Stimulated activated CD8-positive, alpha-beta memory T cell treated with anti-CD3 and anti-CD28 coated beads, Interleukin-7, amount 100 ng/mL, for 1 hour (primary cell): ENCODE measurements at places on chromosomes 4 and X.

DNA sequence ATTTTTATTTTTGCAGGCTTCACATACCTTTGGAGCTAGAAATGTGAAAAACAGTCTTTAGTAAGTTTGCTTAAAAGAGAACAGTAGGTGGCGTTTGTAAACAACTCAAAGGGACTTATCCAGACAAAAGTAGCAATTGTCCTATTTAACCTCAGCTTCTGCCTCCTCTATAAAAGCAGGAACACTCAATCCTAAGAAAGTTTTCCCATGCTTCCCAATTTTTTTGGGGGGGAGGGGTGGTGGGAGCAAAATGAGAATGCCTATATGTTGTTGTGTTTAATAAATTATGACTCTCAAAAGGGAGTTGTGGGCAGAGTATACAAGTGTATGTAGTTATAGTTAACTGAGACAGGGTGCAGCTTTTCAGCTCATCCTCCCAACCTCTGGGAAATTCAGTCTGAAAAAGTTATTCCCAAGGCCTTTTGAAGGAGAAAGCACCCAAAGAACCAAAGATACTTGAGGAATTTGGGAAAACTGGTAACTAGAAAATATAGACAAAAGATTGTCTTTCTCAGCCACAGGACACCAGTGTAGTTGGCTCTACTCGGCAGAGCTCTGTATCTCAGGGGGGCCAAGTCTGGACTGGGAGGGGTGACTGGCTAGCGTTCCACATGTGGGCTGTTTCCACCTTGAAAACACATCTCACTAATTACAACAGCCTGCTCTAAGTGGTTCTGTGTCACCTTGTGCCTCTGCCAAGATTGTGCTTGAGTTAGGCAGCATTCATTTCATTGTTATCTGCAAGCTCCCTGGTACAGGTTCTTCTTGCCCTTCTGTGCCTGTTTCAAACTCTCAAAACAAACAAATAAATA, 2.8 kb downstream of the SFRP2 start:
- no peak for DNase-seq

- no peak for DNase-seq
Measured at GRCh38 chr4:33882246-33882990, 2361.9 kb downstream of the ARAP2 start.

DNA sequence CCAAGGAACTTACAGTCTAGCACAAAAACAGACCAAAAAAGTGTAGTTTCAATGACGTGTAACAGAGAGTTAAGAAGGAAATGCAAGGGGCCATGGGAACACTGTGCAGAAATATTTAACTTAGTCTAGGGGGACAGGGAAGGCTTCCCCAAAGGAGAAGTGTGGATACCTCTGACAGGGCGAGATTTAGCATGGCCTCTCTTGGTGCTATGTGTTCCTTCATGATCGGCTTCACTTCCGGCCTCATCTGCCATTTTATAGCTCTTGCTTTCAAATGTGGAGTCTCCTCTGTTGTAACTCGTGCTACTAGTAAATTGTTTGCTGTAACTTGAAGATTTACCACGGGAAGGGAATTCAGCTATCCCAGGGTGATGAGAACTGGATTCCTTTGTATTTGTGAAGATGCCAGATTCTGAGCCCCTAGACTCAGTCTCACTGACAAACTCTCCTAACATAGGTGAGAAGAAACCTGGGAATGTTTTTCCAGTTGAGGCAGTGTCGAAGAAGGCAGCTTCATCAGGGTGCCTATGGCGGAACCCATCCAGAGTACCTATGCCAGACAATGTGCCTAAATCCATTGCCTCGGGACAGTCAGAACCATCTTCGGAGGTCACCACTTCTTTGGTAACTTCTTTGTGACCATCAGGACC, 5.0 kb downstream of the FGA start:
- DNase-seq, result no peak

GRCh38 chrX:150358651-150359050, 4.5 kb upstream of the MAMLD1 start:
- DNase-seq, result no peak

GRCh38 chrX:152896450-152896849, 1.4 kb upstream of the ZNF185 start:
- no peak for DNase-seq

- no peak for DNase-seq
Measured at GRCh38 chrX:10945498-10945897, 165.6 kb upstream of the HCCS start.

DNA sequence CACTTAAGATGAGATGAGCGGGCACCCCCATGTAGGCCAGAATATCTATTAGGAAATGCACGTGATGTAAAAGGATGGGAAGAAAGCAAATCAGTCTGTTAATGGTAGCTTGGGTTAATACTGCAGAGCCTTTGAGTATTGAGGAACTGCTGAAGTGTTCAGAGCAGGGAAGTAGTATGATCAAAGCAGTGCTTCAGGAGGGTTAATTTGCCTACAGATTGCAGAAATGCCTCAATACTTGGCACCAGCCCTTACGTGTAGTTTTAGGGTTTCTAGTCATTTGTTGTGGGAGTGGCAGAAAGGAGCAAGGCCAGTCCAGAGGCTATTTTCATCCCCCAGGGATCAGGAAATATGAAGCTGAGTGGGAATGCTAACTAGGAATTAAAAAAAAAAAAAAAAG, 19.7 kb downstream of the ZFX start:
- DNase-seq, result no peak

DNA sequence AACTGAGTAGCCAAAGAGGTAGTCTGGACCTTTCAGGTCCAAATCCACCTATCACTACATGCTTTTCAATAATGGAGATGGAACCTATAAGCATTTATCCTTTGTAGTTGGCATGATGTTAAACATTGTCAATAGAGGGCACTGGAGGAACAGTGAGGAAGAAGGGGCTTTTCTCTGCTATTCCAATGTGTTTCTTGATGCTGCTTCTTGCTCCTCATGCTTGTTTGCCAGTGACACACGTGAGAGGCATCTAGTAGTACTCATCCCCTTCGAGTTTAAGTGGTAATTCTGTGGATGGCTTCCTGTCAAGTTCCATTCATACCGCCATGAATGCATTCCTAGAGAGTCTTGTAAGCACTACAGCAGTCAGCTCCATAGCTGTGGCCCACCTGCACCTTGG, 84.0 kb downstream of the NAA11 start:
- DNase-seq, result no peak

GRCh38 chrX:28665778-28666177, 78.5 kb downstream of the IL1RAPL1 start:
- no peak for DNase-seq

DNA sequence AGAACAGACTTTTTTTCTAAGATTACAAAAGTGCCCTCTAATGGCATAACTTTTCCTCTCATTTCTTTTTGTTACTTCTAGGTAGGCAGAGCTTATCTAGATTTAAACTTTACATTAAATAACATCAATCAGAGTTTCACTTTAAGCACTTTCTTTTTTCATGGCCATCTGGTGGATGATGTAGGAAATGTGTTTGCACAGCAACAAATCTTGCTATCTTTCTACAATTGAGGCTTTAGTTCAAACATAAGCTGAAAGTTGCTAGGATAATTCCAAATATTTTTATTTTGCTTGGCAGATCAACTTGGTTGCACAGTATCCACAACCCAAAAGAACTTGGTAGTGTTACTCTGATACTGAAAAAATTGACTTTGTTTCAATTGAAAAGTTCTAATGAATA, 22.0 kb downstream of the NDNF start:
- no peak for DNase-seq

- no peak for DNase-seq
Measured at GRCh38 chr4:39118034-39118658, 56.1 kb downstream of the KLHL5 start.

GRCh38 chrX:149262086-149262485, 243.0 kb downstream of the IDS start:
- no peak for DNase-seq

GRCh38 chr4:70802928-70803580, 36.6 kb downstream of the GRSF1 start:
- no peak for DNase-seq

GRCh38 chr4:26404743-26405206, 84.0 kb downstream of the RBPJ start:
- no peak for DNase-seq

GRCh38 chr4:89836897-89837384, at the start of gene SNCA:
Gene SNCA (minus strand): TSS chr4:89837161. CDS start chr4:89835667, 1,494 bp downstream.
- no peak for DNase-seq

DNA sequence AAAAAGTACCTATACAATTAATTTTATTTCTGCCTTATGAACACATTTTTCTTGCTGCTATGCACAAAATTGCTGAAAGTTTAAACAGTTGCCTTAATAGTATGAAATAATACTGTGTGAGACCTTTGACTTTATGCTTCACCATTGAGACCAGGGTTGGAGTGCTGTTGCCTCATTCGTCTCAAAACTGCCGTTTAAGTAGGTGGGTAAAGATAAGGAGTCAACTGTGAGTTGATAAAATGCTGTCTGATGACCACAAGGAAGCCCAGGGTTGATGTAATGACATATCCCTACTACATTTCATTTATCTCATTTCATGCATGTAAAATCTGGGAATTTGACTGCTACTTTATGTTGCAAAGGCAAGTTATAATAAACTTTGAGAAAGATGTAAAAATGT, 23.4 kb downstream of the STK26 start:
- no peak for DNase-seq

DNA sequence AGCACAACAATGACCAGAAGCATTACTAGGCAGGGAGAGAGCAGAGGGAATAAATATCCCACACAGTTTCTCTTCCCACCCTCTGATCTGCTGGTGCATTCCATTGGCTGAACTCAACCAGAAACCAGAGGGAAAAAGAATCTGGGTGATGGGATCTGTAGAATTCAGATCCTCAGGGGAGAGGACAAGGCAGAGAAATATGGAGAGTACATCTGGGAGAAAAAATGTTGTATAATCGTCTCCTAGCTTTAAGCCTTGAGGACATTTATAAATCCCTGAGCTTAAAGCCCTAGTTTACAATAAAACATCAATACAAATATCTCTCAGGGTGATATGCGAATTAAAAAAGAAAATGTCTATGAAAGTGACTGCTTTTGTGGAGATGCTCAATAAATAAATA, 368.1 kb upstream of the MAD2L1 start:
- DNase-seq, result no peak

DNA sequence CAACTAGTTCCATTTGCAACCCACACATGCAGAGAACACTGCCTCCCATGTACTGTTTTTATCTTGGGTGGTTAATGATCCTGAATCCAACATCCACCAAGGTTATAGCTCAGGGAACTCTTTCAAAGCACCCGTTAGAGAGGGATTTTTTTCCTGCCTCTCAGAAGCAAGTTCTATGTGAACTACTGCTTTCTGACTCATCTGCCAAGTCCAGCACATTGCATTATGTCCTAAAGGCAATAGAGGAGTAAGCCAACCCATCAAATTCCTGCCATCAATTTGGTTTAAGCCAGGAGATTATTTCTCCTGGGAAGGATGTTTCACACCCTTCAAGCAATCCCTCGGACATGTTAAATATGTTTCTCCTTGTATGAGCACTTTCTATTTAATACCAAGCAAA, 334.5 kb downstream of the GASK1B start:
- DNase-seq, result no peak

- no peak for DNase-seq
Measured at GRCh38 chrX:139120760-139121159, 409.2 kb upstream of the FGF13 start.

DNA sequence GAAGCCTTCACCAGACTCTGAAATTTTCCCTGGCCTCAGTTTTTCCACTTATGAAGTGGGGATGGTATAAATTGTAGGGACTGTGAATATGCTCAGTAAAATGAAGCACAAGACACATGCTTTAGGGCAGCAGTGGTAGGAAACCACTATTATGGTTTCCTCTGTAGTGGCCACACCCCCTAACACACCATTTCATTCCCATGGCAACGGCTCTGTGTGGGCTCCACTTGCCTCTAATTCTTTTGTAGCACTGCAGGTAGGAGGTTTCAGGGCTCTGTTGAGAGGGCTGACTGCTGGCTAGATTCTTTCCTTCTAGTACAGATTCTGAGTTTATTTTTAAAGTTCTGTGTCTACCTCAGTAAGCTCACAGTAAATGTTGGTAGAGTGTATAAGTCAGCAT, 3.5 kb upstream of the VMA21 start:
- no peak for DNase-seq

- no peak for DNase-seq
Measured at GRCh38 chr4:105060628-105061027, 86.0 kb upstream of the TET2 start.

DNA sequence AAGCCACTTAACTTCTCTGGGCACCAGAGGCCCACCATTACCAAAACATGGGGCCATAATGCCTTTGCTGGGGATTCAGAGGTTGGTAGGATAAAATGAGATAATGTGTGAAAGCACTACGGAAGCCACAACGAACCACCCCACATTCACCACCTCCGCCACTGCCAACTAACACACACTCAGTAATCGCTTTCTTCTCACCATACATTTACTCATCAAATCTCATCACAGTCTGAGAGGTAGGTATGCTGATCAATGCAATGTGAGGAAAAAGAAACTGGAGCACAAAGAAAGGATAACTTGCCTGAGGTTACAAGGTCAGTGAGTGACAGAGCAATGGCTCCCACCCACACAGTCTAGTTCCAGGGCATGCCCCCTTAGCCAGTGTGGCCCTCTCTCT, 257.3 kb downstream of the NR3C2 start:
- no peak for DNase-seq

DNA sequence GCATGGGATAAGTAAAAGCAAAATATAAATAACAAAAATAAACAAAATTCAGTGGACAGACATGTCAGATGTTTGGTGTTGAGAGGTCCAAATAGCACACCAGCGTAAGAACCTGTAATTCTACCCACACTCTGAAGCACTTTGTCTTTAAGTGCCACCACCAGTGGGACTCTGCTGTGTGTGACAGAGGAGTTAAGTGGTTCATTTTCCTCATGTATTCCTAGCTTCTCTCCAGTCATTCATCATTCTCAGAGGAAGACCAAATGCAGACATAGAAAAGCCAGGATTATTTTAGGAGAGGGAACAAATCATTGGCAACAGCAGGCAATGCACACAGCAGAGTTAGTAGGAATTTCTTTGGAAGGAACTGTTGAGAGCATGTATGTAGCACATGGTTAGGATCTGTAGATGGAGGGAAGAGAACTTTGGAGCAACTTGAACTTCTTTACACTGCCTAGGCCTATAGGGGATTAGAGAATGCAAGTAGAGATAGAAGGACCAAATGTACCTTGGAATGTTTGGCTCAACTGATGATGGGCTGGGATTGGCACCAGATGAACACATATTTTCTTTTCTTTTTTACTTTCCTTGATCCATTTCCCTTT, 43.0 kb upstream of the ARHGAP24 start:
- DNase-seq, result no peak

DNA sequence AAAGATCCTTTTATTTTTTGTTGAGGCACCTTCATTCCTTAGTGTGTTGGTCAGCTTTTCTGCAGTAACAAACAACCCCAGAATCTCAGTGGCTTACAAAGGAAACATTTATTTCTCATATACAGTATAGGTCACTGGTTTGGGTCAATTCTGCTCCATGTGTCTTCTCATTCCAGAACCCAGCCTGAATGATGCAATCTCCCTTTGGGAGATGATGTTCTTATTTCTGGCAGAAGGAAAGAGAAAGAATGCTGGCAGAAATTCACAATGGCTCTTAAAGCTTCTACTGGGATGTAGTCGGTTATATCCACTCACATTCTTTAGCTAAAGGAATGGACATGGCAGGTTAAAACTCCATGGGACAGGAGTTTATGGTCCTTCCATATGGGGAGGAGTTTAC, 42.3 kb downstream of the IDS start:
- DNase-seq, result no peak

- DNase-seq, result no peak
Measured at GRCh38 chr4:152588869-152589268, 53.0 kb upstream of the FBXW7 start.

- DNase-seq, result no peak
Measured at GRCh38 chr4:186948361-186949242, 224.9 kb upstream of the FAT1 start.
